Stimulated activated CD4-positive, alpha-beta T cell treated with anti-CD3 and anti-CD28 coated beads, Interleukin-15, amount 100 ng/mL, for 1 hour (primary cell): ENCODE measurements at places on chromosomes 7 and 10.
A peak's percentile ranks its signal among the peaks of the same experiment; 100 is the strongest.

DNA sequence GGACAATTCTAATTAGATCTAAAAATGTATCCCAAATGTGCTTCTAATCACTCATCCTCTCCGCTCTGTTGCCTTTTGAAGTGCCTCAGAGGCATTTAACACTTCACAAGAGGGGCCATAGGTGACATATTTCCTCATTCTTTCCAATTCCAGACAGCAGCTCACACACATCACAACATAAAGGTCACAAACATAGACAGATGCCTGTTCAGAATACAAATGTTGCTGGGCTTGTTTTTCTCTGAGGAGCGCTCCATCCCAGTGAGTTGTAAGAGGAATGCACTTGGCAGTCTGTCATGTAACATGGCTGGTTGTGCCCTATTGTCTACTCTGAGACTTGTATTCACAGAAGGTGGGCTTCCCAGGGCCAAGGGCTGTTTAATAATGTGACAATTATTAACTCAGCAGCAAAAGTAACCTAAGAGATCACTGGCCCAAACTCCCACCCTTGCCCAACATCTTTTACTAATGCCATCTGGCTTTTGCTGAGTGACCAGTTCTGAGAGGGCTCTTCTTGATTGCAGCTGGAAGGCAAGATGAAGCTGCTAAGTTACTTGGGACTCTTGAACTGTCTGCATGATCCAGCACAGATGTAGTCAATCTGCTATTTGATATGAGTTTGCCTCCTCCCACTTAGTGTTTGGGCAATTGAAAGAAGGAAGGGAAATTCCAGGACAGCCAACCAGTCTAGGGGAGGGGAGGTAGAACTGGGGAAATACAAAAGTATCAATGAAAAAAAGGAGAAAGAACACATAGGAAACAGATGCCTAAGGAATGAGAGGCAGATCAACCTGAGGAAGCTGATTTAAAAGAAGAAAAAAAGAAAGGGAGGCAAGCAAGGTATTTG lies 13.6 kb downstream of the PON2 start:
- DNase-seq = no peak

DNA sequence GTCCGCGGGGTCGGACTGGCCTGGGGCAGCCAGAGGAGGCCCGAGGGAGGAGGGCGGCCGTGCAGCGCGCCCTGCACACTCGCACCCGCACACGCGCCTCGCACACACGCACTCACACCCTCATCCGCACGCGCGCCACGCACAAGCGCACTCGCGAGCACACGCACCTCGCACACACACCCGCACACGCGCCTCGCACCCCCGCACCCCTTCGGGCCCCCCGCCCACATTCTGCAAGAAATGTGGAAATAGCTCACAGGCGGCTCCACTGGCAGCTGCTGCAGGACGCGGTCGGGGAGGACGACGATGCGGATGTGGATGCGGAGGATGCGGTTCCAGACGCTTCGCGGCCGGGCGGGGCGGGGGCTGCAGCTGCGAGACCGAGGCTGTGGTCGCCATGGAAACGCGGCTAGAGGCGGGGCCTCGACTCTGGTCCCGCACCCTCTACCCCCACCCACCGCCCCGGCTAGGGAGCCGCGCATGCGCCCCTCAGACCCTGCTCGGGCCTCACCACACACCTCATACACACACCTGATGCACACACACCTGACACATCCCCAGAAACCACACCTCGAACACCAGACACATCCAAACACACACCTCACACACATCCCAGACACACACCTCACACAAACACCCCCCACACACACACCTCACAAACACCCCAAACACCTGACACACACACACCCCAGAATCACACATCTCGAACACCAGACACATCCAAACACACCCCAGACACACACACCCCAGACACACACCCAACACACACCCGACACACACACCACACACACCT lies at the start of gene CALY:
TSS of gene CALY (minus strand) at position 320 of the 793 bp plus-strand sequence. CDS start 7,907 bp downstream, outside the sequence.
- peak; percentile 44 for DNase-seq

- no peak for DNase-seq
Observed at GRCh38 chr7:86846494-86847190, 202.9 kb downstream of the GRM3 start.

DNA sequence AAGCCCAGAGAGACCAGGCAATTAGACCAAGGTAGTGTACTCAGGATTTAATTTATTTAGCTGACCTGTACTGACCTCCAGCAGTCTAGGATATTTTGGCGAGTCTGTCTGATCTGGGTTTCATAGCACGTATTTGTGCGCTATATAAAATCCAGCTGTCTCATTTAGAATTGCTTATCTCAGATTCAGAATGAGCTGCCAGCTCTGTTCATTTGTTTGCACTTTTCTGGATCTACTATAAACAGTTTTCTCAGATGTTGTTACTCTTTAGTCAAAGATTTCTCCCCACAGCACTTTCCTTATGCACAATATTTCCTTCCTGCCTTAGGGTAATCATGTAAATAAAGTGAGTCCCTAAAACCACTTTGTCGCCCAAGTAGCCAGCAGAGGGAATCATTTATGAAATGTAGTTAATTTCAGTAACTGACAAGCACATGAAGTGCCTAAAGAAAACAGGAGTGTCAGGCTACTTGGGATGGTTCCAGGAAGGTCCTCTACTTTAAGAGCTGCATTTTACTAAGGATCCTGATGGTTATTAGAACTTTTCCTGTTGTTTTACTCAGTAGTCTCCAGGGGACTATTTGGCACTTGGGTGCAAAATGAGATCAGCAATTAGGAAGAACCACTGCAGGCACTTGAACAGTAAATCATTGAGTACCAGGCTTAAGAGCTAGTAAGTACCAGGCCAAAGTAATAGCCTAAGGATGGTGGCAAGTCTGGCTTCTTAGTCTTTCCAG lies 226.4 kb downstream of the TWIST1 start:
- DNase-seq = no peak

- DNase-seq = no peak
Observed at GRCh38 chr10:90865401-90865800, 6.4 kb upstream of the RPP30 start.

DNA sequence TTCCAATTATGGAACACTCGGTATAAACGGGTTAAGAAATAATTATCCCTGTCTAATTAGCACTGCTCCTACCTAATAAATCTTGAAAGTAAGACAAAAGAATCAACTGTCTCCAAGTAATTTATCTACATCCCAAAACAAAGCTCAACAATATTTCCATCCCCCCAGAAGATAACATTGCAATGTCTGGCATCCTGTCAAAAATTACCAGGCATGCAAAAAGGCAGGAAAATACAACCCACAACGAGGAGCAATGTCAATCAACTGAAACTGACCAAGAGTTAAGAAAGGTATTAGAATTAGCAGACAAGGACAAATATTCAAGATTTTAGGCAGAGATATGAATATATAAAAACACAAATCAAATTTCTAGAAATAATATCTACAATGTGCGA lies 84.5 kb upstream of the SVIL start:
- no peak for DNase-seq

DNA sequence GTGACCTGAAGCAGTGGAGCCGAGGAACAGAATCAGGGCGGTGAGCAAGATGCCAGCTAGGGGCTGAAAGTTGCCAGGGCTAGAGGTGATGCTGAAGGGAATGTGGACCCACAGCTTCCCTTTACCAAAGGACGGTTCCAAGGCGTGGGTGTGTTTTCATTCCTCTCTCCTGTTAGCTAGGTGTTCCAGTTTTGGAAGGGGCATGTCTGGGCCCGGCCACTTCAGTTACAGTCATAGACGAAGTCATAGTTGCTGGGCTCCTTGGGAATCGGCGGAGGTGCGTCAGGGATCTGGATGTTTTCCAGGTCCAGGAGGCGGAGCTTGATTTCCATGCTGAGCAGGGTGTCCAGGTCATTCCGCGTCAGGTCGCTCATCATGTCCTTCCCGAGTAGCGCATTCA lies 131.0 kb upstream of the AOAH start:
- no peak for DNase-seq

DNA sequence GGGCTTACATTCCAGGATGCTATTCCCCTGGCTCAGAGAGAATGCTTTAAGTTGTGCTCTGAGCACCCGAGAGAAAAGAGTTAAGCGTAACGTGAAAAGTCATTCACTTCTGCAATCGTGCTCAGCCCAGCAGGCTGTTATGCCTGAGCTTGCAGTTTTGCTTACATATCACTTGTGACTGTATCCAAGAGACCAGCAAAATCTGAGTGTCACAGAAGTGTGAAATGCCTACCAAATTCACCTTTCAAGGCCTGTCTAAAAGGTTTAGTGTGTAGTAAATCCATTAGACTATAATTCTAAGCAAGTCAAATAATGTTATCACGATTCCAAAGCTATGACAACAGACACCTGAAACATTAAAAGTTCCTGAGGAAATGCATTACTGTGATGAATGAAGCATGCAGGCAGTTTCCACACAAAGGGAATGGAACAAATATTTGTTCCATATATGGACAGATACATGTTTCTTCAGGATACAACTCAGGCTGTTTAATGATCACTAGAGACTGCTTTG lies 20.1 kb downstream of the ITGB1 start:
- no peak for DNase-seq

GRCh38 chr7:7889791-7890568 lies 78.6 kb upstream of the GLCCI1 start:
- DNase-seq = no peak

DNA sequence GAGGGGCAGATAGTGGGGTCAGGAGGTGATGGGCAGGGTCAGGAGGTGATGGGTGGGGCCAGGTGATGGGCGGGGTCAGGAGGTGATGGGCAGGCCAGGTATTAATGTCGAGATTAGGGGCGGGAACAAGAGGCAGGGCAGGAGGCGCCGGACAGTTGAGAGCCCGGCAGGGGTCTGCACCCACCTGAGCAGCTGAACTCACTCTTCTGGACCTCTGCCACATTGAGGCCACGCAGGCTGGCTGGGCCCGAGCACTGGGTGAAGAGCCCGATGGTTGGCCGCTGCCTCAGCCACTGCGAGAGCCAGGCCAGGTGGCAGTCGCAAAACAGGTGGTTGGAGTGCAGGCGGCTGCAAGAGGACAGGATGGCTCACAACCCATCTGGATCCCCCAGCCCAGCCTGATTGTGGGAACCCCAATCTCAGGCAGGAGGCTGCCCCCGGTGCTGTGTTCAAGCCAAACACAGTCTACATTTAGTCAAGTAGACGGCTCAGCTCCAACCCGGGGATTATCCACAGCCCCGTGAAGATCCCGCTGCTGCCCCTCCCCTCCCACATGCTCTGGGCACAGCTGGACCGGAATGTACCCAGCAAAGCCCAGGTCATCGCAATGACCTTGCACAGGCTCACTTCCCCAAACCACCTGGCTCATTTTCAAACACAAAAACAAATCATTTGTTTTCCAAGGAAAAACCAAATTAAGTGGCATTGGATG lies 122.3 kb downstream of the SLIT1 start:
- DNase-seq = no peak

GRCh38 chr10:62652564-62652963 lies 152.0 kb upstream of the ADO start:
- DNase-seq = no peak

GRCh38 chr7:14341200-14341775 lies 351.8 kb upstream of the ETV1 start:
- no peak for DNase-seq

- DNase-seq = no peak
Observed at GRCh38 chr10:76581506-76582256, 1055.9 kb downstream of the KCNMA1 start.

DNA sequence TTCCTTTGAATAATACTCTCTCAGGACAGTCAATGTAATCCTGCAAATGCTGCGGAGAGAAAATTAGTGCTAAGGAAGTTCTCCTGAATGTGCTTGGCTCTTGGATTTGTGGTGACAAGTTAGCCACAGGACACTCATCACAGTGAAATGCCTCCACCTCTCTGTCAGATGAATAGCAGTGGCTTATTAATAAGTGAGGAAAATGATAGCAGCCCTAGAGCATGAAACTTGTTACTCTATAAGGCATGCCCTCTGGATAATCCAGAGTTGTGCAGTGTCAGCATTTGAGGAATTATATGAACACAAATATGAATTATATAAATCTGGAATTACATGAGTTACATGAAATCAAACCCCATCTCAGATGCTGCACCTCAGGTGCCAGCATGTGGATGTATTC lies 23.5 kb upstream of the TBX20 start:
- no peak for DNase-seq

- DNase-seq = no peak
Observed at GRCh38 chr10:393787-394438, 258.7 kb downstream of the ZMYND11 start.

GRCh38 chr10:130647341-130647740 lies 511.1 kb downstream of the GLRX3 start:
- DNase-seq = no peak

GRCh38 chr7:72492461-72493065 lies 80.4 kb upstream of the CALN1 start:
- no peak for DNase-seq
